HFFc6 (cell line): ENCODE measurements at places on chromosomes 1 and 21. TPM values are rescaled to one million over a fixed set of nuclear protein-coding genes. Genes with fewer than 3 reads are reported as not detected.

DNA sequence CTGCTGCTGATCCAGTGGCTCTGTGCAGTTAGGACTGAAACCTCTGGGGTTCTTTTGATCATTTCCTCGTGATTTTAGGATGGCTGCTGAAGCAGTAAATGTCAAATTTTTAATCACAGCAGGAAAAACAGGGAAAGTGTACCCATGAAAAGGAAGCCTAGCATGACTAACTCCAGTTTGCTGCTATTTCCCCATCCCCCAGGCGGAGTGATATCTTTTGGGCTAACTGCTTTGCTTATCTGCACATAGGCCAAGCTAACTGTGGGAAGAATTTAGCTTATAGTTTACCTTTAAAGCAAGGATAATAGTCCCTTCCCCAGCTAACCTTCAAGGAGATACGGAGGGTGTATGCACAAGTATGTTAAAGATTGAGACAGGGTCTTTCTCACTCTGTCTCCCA, 149.8 kb upstream of the TNR start:
- no peak for DNase-seq

- no peak for DNase-seq
Observed at GRCh38 chr1:61353797-61354406, 271.5 kb downstream of the NFIA start.

DNA sequence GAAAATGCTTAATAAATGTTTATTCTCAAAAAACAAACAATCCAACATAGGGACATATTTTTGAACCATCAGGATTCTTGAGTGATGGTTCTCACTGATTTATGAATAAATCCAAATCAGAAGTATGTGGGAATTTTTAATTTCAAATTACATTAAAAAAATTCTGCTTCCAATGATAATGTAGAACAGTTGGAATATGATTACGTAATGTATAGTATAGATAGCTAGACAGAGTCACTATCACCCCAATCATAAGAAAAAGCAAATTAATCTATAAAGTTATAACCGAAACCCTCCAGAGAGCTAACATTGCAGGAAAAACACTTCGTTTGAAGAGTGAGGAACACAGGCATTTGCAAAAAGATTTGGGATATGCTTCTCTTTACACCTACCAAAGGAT, 1600.6 kb upstream of the B3GALT2 start:
- DNase-seq: no peak

GRCh38 chr1:64875101-64875500, 91.2 kb downstream of the JAK1 start:
- no peak for DNase-seq

GRCh38 chr1:53182716-53183094, 13.9 kb upstream of the CPT2 start:
- DNase-seq: no peak

DNA sequence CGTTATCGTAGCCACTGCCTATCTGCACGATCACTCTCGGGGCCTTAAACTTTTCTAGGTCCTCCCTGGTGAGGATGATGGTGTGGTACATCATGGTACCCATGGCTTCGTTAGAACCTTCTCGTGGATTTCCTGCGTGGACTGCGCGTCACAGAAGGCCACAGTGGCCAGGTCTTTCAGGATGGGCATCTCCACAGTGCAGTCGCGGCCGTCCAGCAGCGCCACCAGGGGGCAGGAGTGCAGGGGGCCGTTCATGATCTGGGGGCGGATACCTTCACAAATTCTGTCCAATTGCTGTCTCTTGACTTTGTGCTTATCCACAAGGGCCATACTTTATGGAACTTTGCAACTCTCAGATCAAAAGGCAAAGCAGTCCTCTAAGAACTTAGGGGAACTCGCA, 69.6 kb downstream of the WLS start:
- no peak for DNase-seq

GRCh38 chr21:45288441-45288841, 746 bp upstream of the POFUT2 start:
- DNase-seq: no peak

DNA sequence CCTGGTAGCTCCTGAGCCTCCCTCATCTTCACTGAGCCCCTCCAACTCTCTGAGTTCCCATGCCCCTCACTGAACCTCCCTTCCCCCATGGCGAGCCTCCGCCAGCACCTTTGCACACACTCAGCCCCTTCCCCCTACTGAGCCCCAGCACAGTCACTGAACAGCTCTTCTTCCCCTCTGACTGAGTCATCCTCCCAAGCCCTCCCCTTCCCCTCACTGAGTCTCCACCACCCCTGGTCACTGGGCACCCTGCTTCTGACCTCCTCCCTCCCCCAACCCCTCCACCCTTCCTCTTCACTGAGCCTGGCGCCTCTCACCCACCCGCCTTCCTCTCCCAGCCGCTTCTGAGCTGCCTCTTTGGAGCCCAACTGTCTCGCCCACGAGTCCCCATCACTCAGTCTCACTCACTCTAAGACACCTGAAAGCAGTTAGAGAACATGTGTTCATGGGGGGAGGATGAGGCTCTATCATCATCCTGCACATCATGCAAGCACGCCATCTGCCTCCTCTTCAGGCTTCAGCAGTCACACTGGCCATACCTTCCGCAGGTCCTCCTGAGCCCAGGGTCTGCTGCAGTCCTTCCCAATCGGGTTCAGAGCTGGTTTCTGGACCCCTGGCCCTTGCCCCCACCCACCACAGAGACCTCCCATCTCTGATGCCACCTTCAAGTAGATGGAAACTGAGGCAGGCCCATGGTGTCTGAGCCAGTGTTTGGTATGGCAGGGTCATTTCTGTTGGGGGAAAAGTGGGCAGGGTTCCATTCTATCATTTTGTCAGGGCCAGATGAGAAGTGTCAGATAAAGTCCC, 2.0 kb upstream of the TRNP1 start:
- peak; percentile 75 for DNase-seq

DNA sequence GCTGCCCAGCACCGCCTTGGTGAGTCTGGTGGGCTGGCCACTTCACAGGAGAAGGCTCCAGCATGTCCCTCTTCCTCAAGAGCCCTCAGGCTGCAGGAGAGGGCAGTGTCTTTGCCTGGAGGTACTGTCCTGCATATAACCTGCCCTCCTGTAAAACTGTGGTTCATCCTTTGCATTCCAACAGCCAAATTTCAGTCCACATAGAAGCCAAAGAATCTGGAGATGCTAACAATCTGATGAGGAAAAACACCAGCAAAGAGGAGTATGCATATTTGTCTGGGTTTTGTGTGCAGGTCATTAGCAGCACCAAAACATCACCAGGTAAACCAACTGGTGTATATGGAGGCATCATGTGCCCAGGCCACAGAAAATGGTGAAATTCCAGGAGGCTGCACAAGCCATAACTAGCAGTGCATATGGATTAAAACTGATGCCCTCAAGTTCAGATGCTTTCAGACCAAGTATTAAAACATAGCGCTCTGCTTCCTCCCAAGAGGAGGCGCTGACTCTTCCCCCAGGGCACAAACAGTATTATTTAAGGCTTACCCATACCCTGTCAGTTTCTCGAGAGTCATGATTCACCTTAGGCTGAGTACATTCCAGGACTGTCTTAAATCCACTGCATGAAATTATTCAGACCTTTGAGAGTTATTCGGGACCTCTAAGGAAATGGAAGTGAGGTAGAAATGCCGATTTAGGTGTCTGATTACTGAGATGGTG, 150.5 kb upstream of the COA6 start:
- DNase-seq: no peak

GRCh38 chr1:55916481-55916880, 662.9 kb downstream of the PLPP3 start:
- DNase-seq: peak; percentile 54

DNA sequence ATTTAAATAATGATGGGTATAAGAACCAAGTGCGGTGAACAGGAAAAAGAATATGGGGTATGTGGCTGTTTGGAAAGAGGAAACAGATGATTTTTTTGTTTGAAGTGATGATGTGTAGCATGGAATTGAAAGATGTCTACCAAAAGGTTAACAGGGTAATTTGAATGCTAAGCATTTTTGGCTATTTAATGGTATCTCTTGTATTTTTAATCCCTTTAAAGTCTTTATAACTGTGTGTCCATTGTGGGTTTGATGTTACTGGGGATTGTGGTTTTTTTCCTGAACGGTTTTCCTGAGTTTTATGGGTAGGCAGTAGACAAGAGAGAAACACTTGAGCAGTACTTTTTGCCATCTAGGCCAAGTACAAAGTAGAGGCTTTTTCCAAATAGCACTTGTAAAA, 63.2 kb downstream of the PRDM2 start:
- DNase-seq: no peak

- no peak for DNase-seq
Observed at GRCh38 chr1:14741082-14741481, 142.6 kb downstream of the KAZN start.

GRCh38 chr1:172976222-172977041, 74.3 kb downstream of the TNFSF18 start:
- peak; percentile 84 for DNase-seq

DNA sequence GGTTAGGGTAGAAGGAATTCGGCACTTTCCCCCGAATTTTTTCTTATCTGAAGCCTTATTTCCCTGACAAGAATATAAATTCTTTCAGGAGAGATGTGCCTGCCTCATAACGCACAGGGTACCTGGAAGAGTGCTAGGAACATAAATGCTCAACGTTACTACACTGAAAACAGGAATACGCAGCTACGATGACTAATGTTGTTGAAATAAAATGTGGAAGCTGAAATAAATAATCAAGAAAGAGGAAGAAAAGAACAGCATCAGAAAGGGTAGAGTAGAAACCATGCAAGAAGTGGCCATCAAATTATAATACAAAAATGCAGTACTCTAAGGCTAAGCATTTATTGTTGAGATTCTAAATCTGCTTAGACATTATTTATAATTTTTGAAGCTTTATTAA, 33.9 kb downstream of the SLC66A1 start:
- DNase-seq: no peak

DNA sequence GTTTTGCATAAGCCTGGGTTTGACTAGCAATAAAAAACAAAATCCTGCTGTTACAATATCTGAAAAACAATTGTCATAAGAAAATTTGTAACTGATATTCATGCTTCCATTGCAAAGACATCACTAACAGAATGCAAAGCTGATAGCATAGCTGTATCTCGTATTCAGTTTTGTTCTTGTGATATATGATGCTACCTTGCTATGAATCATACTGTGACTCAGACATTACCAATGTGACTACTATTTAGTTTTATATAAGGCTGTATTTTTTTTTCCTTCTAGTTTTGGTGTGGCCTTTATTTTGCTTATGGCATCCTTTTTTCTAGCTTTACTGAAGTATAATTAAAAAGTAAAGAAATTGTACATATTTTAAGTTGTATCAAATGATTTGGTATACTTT, 1381.8 kb downstream of the MRPL39 start:
- no peak for DNase-seq

PTPN22 gene
- total RNA-seq: 0.82 to 1.7 TPM (median 1.3 TPM) in 3 replicates

F5 gene
- not detected in 3 replicates for total RNA-seq
